IMR-90 (cell line): ENCODE measurements at places on chromosomes 7 and 10. TPM values are rescaled to one million over a fixed set of nuclear protein-coding genes. Genes with fewer than 3 reads are reported as not detected.

DNA sequence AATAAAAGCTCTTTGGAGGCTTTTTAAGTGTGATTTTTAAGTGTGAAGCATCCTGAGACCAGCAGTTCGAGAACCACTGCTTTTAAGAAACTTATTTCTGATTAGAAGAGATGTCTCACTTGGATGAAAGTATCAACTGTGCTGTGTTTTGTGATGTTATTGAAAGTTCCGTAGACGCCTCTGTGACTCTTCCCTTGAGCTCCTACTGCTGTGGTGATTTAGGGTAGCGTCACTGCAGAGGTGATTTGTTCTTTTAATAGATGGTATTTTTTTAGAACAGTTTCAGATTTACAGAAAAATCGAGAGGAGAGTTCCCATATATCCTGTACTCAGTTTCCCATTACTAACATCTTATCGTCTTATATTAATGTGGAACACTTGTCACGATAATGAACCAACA, 29.5 kb downstream of the FBH1 start:
- H3K4me3 ChIP-seq, result no peak overlapping the region
- no peaks in the 10 kb centered on the region for H3K27me3 ChIP-seq
- H3K27ac ChIP-seq, result no peak overlapping the region
- no peak for DNase-seq
- H3K36me3 ChIP-seq, result peaks cover 78% of the 10 kb centered on the region

GRCh38 chr10:106956216-106956915, 208.1 kb downstream of the SORCS1 start:
- no peak overlapping the region for H3K27ac ChIP-seq
- no peaks in the 10 kb centered on the region for H3K4me1 ChIP-seq
- no peak for DNase-seq
- H3K4me3 ChIP-seq, result no peak overlapping the region
- H3K27me3 ChIP-seq, result no peaks in the 10 kb centered on the region

GRCh38 chr10:99682032-99682431, 22.7 kb downstream of the ENTPD7 start:
- no peak overlapping the region for H3K27ac ChIP-seq
- H3K4me3 ChIP-seq, result no peak overlapping the region
- no peak for DNase-seq
- H3K27me3 ChIP-seq, result no peaks in the 10 kb centered on the region

- DNase-seq, result no peak
- no peaks in the 10 kb centered on the region for H3K27me3 ChIP-seq
- H3K27ac ChIP-seq, result no peak overlapping the region
- H3K4me3 ChIP-seq, result no peak overlapping the region
These were observed 63.9 kb upstream of the PDGFA start for GRCh38 chr7:583410-584121.

- no peak for DNase-seq
- H3K4me1 ChIP-seq, result peaks cover 4% of the 10 kb centered on the region; the same call in 1 of the 2 replicates
- H3K36me3 ChIP-seq, result no peaks in the 10 kb centered on the region
- peak overlapping the region; percentile 66 for H3K4me3 ChIP-seq
These were observed 166.4 kb upstream of the PPP1R3A start for GRCh38 chr7:114085313-114085591.

- H3K27ac ChIP-seq, result peak overlapping the region; percentile 57; the same call in 1 of the 2 replicates
- no peak for DNase-seq
- H3K36me3 ChIP-seq, result no peaks in the 10 kb centered on the region
These were observed 22.7 kb upstream of the ZCCHC24 start for GRCh38 chr10:79468015-79468560.

DNA sequence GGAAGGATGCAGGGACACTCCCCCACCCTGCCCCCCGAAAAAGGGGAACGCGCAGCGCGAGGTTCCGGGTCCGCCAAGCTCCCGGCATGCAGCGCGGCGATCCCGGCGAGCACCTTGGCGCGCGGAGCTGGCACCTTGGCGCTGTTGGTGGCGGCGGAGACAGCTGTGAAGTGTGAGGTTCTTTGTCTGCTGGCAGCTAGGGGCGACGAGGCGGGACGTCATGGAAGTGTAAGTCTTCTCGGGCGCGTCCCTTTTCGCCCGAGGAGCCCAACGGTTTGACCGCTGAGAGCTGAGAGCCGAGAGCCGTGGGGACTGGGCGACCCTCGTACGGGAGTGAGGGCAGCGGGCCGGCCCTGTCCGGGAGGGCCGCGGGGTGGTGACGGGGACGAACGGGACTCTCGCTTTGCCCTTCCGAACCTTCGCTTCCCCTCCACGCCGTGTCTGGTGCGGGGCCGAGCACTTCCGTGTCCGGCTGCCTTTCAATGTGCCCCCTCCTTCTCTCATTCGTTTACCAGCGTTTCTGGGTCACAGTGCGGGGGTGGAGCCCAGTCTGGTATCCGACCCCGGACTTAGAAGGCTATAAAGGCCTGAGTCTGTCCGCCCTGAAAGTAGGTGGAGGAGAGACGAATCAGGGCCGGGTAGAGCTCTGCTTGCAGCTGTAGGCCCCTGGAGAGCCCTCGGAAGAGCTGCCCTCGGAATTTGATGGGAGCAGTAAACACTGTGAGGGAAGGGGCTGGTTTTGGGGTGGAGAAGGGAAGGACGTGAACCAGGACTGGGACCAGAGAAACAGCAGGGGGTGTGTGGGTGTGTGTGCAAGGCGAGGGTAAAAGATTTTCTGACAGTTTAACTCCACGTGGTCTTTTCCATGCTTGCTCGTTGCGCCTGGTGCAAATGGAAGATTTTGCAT, at the start of gene CRCP:
Gene CRCP, plus strand, starts transcription at position 105 of the 907 bp plus-strand sequence. Its CDS starts 116 bp downstream, at position 221.
- H3K27ac ChIP-seq, result peak within 1 kb of the TSS; percentile 97
- peaks cover 2% of the 10 kb centered on the region for H3K36me3 ChIP-seq
- peaks cover 3% of the 10 kb centered on the region for H3K4me1 ChIP-seq
- no peaks in the 10 kb centered on the region for H3K27me3 ChIP-seq
- H3K4me3 ChIP-seq, result peak within 1 kb of the TSS; percentile 85
- peak; percentile 70 for DNase-seq

GRCh38 chr10:114293075-114293474, 54.0 kb downstream of the VWA2 start:
- DNase-seq, result no peak
- H3K4me1 ChIP-seq, result no peaks in the 10 kb centered on the region
- H3K4me3 ChIP-seq, result no peak overlapping the region
- H3K27me3 ChIP-seq, result peaks cover 4% of the 10 kb centered on the region; the same call in 1 of the 2 replicates
- no peaks in the 10 kb centered on the region for H3K36me3 ChIP-seq

- H3K36me3 ChIP-seq, result no peaks in the 10 kb centered on the region
- no peaks in the 10 kb centered on the region for H3K4me1 ChIP-seq
- H3K27ac ChIP-seq, result no peak overlapping the region
- no peak for DNase-seq
- H3K27me3 ChIP-seq, result no peaks in the 10 kb centered on the region
These were observed 246.7 kb upstream of the TPK1 start for GRCh38 chr7:145082366-145083161.

GRCh38 chr10:93614101-93614825, 1.9 kb downstream of the PDE6C start:
- H3K27ac ChIP-seq, result no peak overlapping the region
- no peak overlapping the region for H3K4me3 ChIP-seq
- no peak for DNase-seq
- no peaks in the 10 kb centered on the region for H3K36me3 ChIP-seq

GRCh38 chr7:33807779-33808482, 97.4 kb upstream of the BMPER start:
- no peak overlapping the region for H3K27ac ChIP-seq
- peaks cover 12% of the 10 kb centered on the region for H3K4me1 ChIP-seq
- H3K27me3 ChIP-seq, result no peaks in the 10 kb centered on the region; the same call in 1 of the 2 replicates
- H3K36me3 ChIP-seq, result no peaks in the 10 kb centered on the region
- no peak overlapping the region for H3K4me3 ChIP-seq
- peak; percentile 74 for DNase-seq

DNA sequence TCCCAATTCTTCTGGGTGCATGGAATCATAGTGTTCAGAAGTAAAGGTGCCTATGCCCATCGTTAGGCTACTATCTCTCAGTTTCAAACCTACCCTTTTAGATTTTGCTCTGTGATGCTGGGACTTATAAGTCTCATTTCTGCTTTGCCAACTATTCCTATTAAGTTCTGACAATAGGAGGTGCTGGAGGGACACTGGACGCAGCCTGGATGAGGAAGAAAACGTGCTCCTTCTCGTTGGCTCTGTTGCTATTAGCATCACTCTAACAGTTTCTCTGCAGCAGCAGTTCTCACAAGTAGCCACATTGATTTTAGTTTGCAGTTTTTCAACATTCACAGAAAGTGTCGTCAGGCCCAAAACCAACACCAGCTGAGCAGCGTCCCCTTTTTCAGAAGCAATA, 72.4 kb downstream of the ABCC2 start:
- peak; percentile 83 for DNase-seq
- H3K27ac ChIP-seq, result no peak overlapping the region
- no peaks in the 10 kb centered on the region; the same call in 1 of the 2 replicates for H3K4me1 ChIP-seq
- H3K36me3 ChIP-seq, result no peaks in the 10 kb centered on the region

The RNF148 gene
- total RNA-seq, result not detected in 2 replicates

The CRYGN gene
- not detected in 2 replicates for total RNA-seq

The TWIST1 gene
- total RNA-seq, result 5.4 and 18.6 TPM in 2 replicates

The CASTOR2 gene
- 5.2 and 6.1 TPM in 2 replicates for total RNA-seq

The CPEB3 gene
- total RNA-seq, result 0.18 and 0.28 TPM in 2 replicates
